Amygdala (tissue), 56 donors: ENCODE measurements at places on chromosomes 6 and 20.

DNA sequence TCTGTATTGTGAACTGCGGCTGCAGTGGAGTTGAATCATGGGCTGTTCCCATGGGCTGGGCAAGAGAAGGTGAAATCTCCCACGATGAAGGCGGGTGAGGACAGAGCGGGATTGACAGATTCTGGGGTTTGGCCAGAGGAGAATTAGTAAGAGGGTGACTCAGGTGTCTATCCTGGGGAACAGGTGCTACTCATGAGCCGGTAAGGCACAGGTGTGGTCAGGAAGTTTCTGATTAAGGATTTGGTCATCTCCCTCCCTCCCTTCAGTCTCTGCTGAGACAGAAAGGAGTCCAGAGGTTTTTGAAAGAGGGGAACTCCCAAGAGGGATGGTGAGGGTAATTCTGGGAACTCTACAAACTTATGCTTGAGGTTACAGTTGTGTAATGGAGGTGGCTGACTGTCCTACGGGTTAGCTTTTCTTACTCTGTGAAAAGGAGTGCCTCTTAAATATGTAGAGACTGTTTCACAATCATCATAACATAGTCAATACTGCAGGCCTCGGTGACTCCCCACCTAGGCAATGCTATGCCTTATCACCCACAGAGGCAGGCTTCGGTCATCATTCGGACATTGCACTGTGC, 31.5 kb downstream of the SERPINB1 start:
- no peak for DNase-seq

GRCh38 chr6:152184917-152185574, 377.6 kb downstream of the ESR1 start:
- DNase-seq = no peak

DNA sequence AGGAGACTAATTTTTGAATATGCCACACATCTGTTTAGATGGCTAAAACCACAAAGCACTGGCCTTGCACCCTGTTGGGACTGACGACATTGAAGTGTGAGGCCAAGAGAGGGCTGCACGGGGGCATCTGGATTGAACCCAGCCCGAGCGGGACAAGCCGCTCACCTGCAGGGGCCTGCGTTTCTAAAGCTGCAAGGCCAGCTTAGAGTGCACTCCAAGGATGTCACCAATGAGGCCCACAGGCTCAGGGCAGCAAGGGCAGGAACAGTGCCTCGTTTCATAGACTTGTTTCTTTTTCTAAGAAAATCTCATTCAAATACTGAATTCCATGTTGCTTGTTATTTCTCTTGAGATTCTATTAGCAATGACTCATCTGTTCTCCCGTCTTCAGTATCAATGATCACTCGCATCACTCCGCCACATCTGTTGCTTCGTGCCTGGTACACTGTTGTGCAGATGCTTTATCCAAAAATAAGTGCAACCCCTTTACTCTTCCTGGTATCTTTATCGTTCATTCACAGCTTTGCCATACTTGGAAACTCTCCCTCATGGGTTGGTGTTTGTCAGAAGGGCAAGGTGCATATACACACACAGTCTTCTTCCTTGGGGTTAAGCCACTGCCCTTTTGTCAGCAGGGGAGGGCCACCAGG, 120.1 kb downstream of the IRF4 start:
- DNase-seq = no peak

- no peak for DNase-seq
Observed at GRCh38 chr6:27565839-27566779, 93.2 kb upstream of the ZNF184 start.

GRCh38 chr20:33751775-33752174, 20.0 kb downstream of the ZNF341 start:
- no peak for DNase-seq

DNA sequence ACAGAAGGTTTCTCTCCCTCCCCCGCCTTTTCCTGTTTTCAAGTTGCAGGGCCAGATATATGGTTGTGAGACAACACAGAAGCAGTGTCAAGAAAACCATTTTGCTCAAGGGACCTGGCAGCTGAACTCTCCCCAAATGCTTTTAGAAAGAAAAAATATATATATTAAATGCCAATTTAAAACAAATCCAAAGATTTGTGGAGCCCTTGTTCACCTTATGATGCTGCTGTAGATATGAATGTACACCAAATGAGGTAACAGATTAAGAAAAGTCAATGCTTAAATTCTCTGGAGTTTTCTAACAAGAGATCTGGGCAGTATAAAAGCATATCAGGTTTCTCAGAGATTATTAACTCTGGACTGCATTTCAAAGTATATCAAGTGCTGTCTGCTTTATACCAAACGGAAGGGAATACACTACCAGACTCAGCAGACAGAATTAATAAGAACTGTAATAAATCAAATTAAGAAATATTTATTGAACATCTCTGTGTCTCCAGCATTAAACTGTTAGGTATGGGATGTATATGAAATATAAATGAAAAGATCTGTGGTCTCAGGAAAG, 357.5 kb downstream of the HDGFL1 start:
- no peak for DNase-seq

- DNase-seq = no peak
Observed at GRCh38 chr6:2979819-2980464, 8.6 kb upstream of the SERPINB6 start.

DNA sequence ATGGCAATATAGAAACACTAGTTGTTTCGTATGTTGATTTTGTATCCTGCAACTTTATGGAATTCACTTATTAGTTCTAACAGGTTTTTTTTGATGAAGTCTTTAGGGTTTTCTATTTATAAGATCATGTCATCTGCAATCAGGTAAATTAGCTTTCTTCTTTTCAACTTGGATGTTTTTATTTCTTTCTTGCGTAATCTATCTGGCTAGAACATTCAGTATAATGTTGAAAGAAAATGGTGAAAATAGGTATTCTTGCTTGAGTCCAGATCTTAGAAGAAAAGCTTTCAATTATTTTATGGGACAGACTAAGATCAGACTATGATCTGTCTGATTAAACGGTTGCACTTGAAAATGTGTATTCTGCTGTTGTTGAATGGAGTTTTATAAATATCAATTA, 820.8 kb upstream of the ADGRB3 start:
- DNase-seq = no peak

- no peak for DNase-seq
Observed at GRCh38 chr20:20070871-20071726, 18.8 kb downstream of the CFAP61 start.

- no peak for DNase-seq
Observed at GRCh38 chr6:47026679-47027078, 15.5 kb downstream of the ADGRF1 start.

DNA sequence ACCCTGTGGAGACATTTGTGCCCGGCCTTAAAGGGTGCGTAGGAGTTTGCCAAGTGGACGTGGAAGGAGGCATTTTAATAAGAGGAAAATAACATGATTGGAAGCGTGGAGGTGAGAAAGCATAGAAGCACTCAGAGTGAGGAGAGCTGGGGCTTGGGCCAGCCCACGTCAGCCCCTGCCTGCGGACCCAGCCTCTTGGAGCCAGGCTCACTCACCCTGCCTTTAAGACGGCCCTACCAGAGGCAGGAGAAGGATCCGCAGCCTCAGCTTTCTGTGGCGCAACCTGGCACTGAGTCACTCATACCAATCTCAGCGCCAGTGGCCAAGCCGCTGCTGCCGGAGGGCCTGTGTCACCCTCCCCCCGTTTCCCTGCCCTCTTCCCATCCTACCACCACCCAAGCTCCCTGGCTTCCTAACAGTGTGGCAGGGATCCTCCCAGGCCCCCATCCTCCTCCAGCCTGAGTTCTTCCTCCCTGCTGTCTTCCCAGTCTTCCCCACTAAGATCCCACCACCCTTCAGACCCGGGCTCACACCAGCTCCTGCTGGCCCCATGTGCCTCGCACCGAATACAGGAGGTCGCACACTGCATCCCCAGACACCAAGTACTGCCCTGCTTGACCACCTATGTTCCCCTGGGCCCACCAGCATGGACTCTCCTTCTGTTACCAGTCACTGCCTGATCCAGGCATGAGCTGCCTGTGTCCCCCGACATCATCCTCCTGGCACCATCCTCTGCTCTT, 285.2 kb downstream of the UST start:
- no peak for DNase-seq

DNA sequence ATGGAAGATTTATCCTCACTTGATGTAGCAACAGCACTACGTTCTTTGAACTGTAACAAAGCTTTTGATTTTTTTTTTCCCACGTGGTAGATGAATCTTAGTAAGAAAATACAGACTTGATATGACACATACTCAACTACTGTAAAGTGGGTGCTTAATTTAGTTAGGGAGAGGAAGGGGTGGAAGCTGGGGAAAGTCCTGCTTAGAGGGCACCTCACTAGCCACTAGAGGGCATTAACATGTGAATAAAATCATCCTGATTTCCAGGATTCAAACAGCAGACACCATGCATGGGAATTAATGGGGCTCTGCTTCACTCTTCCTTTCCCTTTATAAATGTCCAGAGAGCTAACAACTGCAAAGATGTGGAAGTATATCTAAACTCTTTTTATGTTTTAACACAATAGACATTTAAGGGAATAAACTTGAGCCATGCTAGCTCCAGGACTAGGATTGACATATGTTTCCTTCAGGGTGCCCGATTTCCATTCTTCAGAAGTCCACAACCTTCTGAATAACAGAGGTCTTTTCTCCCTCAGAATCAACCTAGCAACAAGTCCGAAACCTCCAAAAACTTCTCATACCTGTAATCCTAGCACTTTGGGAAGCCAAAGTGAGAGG, 250.1 kb downstream of the ATXN1 start:
- no peak for DNase-seq

- DNase-seq = no peak
Observed at GRCh38 chr6:93677264-93677965, 258.1 kb upstream of the EPHA7 start.

- no peak for DNase-seq
Observed at GRCh38 chr6:89284963-89285735, 29.9 kb downstream of the GABRR2 start.

DNA sequence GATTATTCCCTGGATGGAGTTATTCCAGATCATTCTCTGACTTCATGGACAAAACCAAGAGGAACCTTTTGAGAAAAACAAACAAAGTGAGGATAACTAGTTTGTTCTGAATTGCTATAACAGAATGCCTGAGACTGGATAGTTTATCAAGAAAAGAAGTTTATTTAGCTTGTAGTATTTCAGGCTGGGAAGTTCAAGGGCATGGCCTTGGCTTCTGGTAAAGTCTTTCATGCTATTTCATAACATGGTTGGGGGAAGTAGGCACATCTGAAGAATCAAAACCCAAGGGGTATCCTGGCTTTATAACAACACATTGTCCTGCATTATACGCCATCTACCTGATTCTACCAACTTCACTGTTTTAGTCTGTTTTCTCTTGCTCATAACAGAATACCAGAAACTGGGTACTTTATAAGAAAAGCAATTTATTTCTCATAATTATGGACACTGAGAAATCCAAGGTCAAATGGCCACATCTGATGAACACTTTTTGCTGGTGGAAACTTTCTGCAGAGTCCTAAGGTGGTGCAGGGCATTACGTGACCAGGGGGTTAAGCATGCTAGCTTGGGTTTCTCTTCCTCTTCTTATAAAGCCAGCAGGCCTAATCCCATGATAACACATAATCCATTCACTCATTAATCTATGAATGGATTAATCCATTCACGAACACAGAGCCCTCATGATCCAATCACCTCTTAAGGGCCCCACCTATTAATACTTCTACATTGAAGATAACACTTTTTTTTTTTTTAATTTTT, 186.1 kb upstream of the PRSS16 start:
- DNase-seq = no peak

DNA sequence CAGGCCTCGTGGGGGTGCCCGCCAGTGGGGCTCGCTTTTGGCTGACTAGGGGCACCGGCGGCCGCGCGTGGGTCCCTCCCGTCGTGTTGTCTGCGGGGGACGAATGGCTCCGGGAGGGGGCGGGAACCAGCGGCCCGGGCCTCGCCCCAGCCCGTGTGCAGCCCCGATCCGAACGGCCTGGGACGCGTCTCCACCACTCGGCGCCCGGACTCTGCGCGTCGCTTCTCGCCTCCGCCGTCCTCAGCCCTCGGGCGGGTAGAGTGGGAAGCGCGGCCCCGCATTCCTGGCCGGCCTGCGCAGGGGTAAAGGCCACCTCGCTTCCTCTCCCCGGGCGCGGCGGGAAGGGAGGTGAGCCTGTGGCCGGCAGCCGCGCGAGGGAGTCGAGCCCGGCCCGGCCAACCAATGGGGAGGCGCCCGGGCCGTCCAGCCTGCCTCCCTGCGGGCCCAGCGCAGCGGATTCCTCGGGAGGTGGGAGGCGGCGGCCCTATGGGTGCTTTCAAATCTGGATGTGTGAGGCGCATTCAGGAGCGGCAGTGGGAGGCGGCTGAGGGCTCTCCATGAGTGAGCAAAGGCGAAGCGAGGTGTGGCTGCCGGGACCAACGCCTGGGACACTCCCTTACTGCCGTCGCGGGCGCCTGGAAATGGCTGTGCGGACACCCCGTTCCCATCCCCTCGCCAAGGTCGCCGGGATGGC, 1.1 kb upstream of the ZBTB46 start:
- DNase-seq = no peak

DNA sequence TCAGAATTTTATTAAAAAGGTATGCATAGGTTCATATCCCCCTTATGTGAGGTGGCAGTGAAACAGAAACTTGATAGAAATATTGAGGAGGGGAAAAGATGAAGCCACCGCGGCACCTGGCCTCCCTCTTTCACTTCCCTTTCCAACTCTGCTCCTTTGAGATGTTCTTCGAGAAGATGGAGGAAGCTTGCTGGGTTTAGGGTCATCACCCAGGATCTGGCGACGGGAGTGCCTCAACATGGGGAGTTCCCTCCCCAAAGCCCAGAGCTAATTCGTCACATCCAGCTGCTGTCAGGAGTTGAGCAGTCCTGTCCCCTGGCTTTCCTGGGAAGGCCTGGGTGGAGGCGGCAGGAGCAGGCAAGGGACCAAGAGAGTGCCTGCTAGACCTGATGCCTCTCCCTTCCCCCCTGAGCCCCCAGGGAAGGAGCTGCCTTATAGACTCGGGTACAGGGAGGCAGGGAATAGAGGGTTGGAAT, 29.1 kb downstream of the RREB1 start:
- DNase-seq = no peak

GRCh38 chr6:73145690-73146089, 79.6 kb downstream of the KHDC1L start:
- no peak for DNase-seq

GRCh38 chr6:41256383-41256782, 28.2 kb downstream of the TREML4 start:
- DNase-seq = no peak

GRCh38 chr20:45229264-45230056, 8.3 kb downstream of the SEMG2 start:
- DNase-seq = no peak

- DNase-seq = no peak
Observed at GRCh38 chr6:3444276-3445088, 12.4 kb downstream of the SLC22A23 start.
